ENCODE measurements at places on chromosomes 5 and 9.

GRCh38 chr5:92758552-92758951 is 822.5 kb downstream of the NR2F1-AS1 start:
- no peak for DNase-seq

- DNase-seq: no peak
Measured at GRCh38 chr9:130487500-130487899, 42.7 kb downstream of the ASS1 start.

DNA sequence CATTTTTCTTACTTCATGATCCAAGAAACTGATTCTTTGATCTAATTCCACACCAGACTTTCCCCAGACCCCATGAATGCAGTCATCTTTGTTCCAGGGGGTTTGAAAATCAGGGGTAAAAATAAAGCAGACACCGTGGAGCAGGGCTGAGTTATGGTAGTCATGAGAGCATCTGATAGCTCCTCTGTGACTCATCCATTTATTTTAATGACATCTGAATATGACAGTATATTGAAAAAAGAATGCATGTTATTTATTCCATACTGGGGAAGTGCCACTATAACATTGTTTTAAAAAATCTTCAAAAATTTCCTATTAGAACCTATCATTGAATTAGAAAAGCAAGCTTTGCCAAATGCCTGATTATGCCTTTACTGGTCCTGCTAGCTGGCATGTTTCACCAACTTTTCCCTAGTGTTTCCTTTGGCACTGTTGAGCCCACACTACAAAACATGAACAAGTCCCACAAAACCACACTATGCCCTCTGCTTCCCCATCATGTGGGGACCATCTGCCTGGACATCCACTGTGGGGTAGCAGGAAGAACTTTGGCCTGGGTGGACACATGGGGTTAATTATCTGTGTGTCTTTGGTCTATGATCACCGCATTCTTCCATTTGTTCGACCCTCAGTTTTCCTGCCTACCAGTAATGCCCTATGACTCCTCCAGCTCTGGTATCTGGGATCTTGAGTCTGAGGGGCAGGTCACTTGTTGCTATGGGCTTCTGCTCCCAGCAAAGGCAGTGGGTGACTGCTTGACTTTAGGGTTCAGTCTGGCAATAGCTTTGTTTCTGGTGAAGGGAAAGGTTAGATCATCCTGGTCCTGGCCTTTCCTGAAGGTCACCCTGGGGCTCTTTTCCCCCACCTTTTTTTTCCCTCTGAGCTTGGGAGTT is 82.7 kb upstream of the PANK3 start:
- DNase-seq: no peak

GRCh38 chr9:70435948-70436347 is 21.5 kb upstream of the KLF9 start:
- DNase-seq: peak; percentile 73

DNA sequence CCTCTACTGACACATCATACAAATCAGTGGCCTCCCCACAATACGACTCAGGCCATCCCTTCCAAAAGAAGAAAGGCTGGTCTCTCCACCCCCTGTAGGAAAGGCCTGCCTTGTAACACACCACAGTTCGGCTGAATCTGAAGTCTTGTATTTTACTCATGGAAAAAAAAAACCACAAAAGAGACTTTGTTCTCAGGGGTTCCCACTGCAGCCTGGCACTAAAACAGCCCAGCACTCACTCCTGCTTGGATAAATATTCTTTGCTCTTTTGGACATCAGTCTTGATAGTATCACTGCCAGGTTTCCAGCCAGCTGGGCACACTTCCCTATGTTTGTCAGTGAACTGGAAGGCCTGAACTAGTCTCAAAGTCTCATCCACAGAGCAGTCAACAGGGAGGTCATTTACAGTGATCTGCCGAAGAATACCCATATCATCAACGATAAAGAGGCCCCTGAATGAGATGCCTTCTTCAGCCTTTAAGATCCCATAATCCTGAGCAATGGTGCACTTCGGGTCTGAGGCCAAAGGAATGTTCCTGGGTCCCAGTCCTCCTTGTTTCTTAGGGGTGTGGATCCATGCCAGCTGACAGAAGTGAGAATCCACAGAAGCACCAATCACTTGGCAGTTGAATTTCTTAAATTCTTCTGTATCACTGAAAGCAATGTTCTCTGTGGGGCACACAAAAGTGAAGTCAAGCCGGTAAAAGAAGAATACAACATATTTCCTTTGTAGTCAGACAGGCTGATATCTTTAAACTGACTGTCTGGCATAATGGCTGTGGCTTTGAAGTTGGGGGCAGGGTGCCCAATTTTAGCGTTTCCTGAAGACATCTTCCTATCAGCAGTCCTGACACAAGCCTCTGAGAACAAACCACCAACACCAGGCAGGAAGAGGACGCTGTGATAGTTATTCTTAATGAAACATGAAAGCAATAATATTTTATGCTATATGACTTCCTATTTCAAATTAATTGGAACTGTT is 198.1 kb downstream of the LURAP1L start:
- DNase-seq: no peak

- DNase-seq: no peak
Measured at GRCh38 chr9:93465855-93466254, 12.5 kb upstream of the FAM120AOS start.

DNA sequence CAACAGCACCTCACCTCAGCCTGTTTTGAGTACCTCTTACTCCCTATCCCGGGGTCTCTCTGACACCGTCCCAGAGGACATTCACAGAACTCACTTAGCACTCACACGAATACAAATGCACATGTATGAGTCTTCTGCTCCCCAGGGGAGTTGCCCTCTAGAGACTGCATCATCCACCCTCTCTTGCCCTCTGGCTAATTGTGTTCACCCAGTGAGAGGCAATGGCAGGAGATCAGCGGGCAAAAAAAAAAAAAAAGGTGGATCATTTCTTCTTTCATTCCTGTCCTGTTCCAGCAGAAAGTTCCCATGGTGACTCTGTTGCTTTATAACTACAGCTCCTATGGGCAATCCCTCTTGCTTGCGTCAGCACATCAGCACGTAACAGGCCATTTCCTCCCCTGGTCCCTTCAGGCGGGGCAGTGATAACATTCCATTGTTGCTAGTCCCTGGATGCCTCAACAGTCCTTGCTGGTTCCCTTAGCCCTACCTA is 23.5 kb upstream of the SNX2 start:
- no peak for DNase-seq

DNA sequence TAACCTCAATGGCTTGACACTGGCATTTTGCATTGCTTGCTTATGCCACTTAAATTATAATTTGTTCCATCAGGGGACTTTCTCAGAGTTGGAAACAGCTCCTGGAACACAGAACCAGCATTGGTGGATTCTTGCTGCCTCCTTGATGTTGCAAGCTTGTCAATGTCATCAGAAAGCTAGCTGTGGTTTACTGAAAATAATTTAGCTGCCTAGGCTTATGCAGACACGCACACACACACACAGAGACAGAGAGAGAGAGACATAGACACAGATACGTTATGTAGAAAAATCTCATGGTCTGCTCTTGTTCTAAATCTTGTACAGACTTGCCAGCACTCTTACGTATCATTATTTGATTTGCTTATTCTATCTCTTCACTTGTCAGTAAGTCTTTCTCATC is 78.0 kb downstream of the HMHB1 start:
- DNase-seq: no peak

- DNase-seq: no peak
Measured at GRCh38 chr5:32390819-32391591, 53.5 kb downstream of the ZFR start.

DNA sequence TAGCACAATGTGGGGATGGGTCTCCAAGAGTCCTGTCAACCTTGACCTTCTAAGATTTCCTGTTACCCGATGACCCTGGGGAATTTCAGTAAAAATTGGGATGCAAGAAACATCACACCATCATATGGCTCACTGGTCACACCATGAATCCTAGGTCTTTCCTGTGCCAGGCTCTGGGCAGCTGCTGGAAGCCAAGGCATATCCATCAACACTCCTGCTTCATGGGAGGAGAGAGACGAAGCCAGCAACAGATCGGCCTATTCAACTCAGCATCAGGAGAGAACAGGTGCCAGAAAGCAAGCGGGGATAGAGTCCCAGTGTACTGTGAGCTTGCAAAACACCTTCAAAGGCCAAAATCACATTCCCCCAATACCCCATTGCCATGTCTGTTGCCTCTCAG is 6.5 kb upstream of the NEK6 start:
- no peak for DNase-seq

- no peak for DNase-seq
Measured at GRCh38 chr9:82989929-82990328, 73.0 kb downstream of the RASEF start.

- DNase-seq: no peak
Measured at GRCh38 chr5:127976991-127977717, 106.4 kb upstream of the SLC12A2 start.

DNA sequence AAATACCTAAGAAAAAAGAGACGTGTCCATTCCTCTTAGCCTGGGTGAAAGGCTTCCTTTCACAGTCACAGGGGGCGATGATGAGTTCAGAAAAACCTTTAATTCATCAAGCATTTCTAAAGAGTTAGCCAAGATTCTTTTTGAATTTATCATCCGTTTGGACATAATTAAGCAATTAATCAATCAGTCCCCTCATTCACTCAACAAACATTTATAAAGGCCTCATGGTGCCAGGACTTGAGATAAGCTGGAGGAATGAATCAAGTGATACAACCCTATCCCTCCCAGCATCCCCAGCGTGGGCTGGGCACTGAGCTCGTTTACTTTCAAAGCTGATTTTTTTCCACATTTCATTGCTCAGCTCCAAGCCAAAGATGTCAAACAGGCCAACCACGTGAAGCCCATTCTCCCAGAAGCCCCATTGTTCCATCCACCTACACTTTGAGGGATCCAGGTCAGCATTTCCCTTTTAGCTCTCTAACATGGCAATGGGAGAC is 140.5 kb downstream of the SLIT3 start:
- no peak for DNase-seq

DNA sequence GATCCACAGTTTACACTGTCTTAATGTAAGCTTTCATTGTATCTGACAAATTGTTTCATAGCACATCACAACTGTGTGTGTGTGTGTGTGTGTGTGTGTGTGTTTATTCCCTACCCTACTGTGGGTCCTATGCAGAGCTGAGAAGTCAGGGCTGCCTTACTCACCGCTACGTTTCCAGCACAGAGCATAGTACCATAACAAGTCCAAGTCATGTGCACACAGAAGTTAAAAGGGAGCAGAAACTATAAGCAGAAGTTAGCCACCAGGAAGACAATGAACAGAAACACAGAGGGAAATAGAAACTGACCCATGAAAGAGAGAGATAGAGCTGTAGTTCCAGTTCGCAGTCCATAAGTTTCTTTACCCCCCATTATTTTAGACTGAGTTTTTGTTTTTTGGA is 38.2 kb upstream of the DMXL1 start:
- no peak for DNase-seq

- DNase-seq: peak; percentile 34
Measured at GRCh38 chr9:92097997-92098482, 17.2 kb downstream of the SPTLC1 start.

DNA sequence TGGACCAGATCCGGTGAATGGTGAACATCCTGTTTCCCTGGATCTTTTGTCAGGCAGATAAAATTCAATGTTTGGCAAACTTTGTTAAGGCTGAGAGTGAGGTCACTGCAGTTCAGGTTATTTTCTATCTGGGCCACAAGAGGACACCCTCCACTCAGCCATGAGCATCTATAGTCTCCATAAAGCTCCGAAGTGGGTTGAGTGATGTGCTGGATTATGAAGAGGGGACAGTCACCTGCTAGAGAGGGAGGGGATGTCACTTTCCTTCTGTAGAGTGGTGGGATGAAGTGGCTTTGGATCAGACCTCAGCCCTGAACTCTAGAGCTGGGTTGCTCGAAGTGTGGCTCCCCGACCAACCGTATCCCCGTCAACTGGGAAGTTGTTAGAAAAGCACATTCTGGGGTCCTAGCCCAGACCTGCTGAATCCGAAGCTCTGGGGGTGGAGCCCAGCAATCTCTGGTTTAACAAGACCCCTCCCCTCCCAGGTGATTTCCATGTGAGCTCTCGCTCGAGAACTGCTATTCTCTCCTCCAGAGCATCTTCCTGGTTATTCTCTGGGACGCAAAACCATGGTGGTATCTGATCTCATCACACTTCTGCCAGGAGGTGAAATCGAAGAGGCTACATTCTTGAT is 31.8 kb upstream of the FGF1 start:
- DNase-seq: peak; percentile 64

GRCh38 chr9:33117306-33117705 is 40.8 kb upstream of the SMU1 start:
- DNase-seq: no peak

DNA sequence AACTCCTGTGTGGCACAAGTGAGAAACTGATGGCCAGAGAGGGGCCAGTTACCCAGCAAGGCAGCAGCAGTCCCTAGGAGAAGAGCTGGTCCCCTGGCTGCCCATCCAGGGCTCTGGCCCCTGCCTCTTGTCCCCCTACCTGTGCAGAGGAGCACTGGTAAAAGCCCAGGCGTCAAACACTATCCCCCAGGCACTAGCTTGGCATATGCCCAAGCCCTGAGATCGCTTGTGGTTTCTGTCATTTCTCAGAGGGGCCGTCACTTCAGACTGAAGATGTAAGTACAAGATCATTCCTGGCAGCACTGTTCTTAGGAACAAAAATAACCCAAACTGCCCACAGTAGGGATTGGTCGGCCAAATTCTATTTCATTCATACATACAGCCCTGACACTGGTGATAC is 53.9 kb downstream of the COL15A1 start:
- no peak for DNase-seq

GRCh38 chr5:68740226-68740910 is 353.4 kb upstream of the SLC30A5 start:
- no peak for DNase-seq

- DNase-seq: no peak
Measured at GRCh38 chr5:74400067-74400466, 240.5 kb downstream of the ENC1 start.

DNA sequence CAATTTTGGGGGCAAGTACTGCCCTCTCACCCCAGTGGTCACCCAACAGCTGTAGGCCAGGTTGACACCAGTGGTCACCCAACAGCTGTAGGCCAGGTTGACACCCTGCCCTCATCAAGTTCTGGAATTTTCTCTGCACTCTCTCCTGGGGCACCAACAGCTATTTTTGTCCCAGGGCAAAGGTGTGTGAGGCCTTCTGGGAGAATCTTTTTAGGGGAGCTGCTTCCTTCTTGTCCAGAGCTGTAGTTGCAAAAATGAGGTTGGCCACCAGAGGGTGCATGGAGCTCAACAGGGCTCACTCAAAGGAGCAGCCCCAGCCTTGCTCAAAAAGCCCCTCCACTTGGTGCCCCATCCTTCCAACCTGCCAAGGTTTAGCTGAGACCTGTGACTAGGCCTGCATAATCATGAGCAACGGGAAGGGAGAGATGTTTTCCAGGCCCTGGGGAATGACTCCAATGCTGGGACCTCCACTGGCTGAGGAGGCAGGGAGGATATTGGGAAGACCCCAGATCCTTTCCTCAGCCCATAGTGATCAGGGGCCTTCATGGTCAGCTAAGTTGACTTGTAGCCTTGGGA is 10.6 kb upstream of the P4HA2 start:
- no peak for DNase-seq

DNA sequence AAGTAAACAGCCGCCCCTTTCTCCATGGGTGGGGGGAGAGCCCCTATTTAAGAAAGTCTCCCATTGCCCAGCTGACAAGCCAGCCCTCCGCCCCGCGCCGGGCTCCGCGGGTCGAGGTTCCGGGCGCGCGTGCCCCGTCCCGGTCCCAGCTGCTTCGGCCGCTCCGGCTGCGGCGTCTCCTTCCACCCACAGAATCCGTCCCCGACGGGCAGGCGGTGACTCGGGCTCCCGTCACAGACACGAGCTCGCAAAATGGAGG is 223 bp downstream of the NR3C1 start:
- no peak for DNase-seq

GRCh38 chr9:250039-250438 is 35.4 kb downstream of the DOCK8 start:
- no peak for DNase-seq

GRCh38 chr5:124596595-124597421 is 149.6 kb downstream of the ZNF608 start:
- DNase-seq: no peak
